Peyer's patch (tissue), 4 donors: ENCODE measurements at places on chromosomes 7 and 10.

DNA sequence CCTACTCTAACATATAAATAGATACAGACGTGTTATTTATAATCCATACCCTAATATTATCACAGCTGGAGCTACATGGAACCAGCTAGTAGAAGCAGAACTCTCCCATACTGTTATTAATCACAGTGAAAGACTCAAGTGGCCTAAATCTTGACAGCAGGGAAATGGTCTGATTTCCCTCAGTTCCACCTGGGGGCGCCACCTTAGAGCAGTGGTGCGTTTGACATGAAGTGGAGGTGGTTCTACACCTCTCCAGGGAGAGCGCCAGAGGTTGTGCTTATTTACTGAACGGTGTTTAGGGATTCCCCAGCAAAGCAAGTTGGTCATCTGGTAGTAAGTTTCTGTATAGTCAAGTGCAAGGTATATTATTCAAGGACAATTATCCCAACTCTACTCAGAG, 17.6 kb downstream of the DNTT start:
- no peak overlapping the region for H3K4me3 ChIP-seq
- no peaks in the 10 kb centered on the region for H3K27me3 ChIP-seq
- H3K27ac ChIP-seq, result no peak overlapping the region

DNA sequence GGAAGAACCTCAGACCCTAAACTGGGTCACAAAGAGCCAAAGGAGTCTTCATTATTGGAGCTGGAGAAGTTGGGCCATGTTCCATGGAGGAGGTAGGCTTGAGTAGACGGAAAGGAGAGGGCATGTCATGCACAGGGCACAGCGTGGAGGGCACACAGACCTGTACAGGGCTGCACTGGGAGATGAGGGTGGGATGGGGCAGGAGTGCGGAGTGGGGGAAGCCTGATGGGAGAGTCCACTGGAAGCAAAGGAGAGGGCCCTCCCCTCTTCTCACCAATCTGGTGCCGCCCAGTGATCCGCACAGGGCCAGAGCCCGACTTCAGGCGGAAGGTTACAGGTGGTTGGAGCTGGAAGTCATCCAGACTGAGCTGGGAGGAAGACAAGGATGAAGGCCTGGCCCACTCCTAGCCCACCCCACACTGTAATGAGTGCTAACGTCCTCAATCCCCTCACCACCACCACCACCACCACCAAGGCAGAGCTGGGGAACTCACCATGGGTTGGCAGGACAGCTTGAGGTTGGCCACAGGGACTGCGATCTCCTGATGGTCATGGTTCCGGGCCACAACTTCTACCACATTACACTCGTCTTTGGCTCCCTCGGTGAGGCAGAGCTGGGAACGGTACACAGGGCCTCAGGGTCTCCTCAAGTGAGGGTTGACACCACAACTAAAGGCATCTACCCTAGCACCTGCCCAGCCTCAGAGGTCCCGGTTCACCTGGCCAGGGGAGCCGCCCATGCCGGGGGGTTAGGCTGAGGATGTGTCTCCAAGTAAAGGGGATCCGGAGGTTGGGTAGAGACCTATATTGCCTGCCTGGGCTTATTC, 1.0 kb downstream of the NPM3 start:
- DNase-seq, result no peak
- H3K4me3 ChIP-seq, result peak overlapping the region; percentile 51
- H3K36me3 ChIP-seq, result no peaks in the 10 kb centered on the region
- no peak overlapping the region for H3K27ac ChIP-seq
- peaks cover 3% of the 10 kb centered on the region for H3K4me1 ChIP-seq

- no peaks in the 10 kb centered on the region for H3K27me3 ChIP-seq
- peaks cover 10% of the 10 kb centered on the region for H3K4me1 ChIP-seq
- no peaks in the 10 kb centered on the region for H3K36me3 ChIP-seq
- H3K4me3 ChIP-seq, result peak overlapping the region; percentile 72
- H3K27ac ChIP-seq, result peak overlapping the region; percentile 93
Observed at GRCh38 chr10:119542988-119543813, 682 bp upstream of the RGS10 start.

GRCh38 chr10:13715100-13715499, 128.3 kb downstream of the PRPF18 start:
- no peaks in the 10 kb centered on the region for H3K4me1 ChIP-seq
- no peaks in the 10 kb centered on the region for H3K36me3 ChIP-seq
- H3K4me3 ChIP-seq, result no peak overlapping the region
- DNase-seq, result no peak
- no peak overlapping the region for H3K27ac ChIP-seq

GRCh38 chr10:63390521-63390920, 75.3 kb downstream of the JMJD1C start:
- DNase-seq, result no peak
- no peaks in the 10 kb centered on the region for H3K36me3 ChIP-seq
- no peaks in the 10 kb centered on the region for H3K27me3 ChIP-seq
- no peaks in the 10 kb centered on the region for H3K4me1 ChIP-seq

GRCh38 chr7:21722371-21722770, 179.5 kb downstream of the DNAH11 start:
- H3K36me3 ChIP-seq, result no peaks in the 10 kb centered on the region
- no peaks in the 10 kb centered on the region for H3K27me3 ChIP-seq
- no peak for DNase-seq
- H3K27ac ChIP-seq, result no peak overlapping the region

DNA sequence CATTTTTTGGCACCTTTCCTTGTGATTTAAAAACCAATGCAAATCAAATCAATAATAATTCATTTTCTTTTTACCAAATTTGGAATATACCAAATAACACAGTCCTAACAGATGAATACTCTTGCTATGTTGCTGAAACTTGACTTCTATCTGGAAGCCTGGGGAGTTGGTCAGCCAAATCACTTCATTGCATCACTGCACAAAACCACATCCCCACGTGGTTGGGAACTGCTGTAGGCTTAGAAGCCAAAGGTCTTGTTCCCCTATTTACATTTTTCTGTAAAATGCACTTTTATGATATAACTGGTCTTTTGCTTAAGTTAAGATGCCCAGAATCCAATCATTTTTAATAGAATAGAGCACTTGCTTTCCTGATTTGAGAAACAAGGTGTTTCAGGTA, 15.2 kb downstream of the GPR85 start:
- H3K4me3 ChIP-seq, result no peak overlapping the region
- no peaks in the 10 kb centered on the region for H3K4me1 ChIP-seq
- H3K36me3 ChIP-seq, result no peaks in the 10 kb centered on the region
- no peak overlapping the region for H3K27ac ChIP-seq
- no peaks in the 10 kb centered on the region for H3K27me3 ChIP-seq
